ENCODE measurements at places on chromosomes 6 and 20.

DNA sequence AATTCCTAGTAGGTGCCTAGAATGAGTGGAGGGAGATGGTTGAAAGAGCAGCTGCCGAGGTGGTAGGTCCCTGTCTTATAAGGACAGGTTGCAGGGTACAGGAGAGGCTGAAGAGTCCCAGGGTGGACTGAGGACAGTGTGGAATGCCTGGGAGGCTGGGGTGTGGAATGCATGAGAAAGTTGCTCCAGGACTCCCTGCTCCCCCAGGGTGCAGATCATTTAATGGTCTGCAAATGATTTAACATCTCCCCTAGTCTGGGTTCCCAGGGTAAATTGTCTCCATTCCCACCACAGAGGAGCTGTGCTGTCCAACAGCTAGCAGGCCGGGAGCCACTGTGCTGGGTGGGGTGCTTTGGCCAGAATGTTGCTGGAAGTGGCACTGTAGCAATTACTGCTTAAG is 76.0 kb downstream of the CD83 start:
- DNase-seq: no peak

DNA sequence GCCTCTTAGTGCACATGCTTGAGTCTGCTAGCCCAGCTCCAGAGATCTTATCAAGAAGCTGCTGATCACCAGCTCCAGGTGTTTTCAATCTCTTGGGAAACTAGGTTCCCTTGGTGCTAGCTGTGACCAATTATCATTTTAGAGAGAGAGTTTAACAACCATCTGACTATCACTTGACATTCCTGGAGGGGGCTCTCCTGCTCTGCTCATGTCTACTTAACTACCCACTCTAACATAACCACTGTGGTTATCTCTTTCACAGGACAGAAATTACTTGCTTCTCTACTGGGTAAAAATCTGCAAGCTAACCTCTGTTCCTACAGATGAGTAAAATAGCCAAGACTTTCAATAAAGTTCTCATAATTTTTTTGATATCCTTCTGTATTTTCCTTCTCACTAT is 823.4 kb upstream of the GJE1 start:
- DNase-seq: no peak

DNA sequence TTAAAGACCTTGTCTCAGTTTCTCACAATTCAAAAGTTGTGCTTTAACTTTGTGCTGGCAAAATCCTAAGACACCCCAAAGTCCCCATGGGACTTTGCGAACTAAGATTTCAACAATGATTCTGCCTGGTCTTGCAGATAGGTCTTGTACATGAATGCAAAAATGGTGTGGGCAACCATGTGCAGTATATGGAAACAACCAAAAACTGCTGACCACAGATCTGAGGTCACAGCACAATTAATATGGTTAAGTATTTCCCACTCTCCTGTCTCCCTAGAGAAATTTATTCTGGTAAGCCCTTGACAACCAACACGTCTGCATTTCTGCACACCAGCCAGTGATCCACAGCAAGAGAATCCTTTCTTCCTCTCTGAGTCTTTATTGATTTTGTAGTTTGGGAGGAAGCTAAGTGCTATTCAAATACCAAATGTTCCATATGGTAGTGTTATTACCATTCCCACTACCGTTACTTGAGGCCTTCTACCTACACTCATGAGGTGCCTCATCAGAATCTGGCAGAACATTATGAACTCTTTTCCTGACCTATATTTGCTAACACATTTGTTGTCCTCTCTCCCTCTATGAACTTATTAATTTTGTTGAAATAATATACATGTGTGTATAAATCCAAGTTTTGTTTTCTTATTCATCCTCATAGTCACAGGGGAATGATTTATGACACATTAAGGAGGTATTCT is 178.7 kb downstream of the ATXN1 start:
- DNase-seq: peak; percentile 74

GRCh38 chr20:1478566-1478965 is 11.9 kb upstream of the NSFL1C start:
- DNase-seq: no peak

- DNase-seq: no peak
Measured at GRCh38 chr6:132412656-132413498, 11.6 kb upstream of the MOXD1 start.

GRCh38 chr20:58992911-58993310 is 11.9 kb downstream of the NELFCD start:
- DNase-seq: no peak

- no peak for DNase-seq
Measured at GRCh38 chr6:72944660-72945059, 280.6 kb downstream of the KHDC1L start.

DNA sequence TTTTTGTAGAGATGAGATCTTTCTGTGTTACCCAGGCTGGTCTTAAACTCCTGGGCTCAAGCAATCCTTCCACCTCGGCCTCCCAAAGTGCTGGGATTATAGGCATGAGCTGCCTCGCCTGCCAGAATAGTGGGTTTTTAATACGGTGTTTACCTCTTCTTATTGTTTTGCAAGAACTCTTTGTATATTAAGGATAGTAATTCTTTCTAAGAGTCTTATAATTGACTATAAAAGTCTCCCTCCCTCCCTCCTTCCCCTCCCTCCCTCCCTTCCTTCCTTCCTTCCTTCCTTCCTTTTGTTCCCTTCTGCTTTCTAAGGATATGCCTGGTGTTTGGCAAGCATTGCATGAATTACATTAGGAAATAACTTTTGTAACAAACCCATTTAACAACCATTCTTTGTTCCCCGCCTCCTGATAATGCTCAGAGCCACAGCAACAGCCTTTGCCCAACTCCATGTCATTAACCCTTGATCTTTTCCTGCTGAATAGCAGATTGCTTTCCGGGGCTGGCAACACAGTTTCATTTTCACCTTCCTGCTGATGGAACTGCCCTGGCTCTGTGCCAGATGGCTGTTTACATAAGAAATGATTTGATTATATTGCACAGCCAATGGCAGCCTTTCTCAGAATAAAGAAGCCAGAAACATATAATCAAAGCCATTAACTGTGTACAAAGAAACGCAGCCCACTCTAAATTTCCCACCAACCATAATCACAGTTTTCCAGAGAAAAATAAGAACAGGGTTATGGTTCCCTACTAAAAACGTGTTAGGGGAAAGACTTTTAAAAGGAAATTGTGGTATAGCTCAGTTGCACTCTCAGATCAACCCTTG is 143.7 kb upstream of the PTPN1 start:
- peak; percentile 12 for DNase-seq

- DNase-seq: peak; percentile 4
Measured at GRCh38 chr6:38997128-38997761, 51.3 kb upstream of the GLP1R start.

DNA sequence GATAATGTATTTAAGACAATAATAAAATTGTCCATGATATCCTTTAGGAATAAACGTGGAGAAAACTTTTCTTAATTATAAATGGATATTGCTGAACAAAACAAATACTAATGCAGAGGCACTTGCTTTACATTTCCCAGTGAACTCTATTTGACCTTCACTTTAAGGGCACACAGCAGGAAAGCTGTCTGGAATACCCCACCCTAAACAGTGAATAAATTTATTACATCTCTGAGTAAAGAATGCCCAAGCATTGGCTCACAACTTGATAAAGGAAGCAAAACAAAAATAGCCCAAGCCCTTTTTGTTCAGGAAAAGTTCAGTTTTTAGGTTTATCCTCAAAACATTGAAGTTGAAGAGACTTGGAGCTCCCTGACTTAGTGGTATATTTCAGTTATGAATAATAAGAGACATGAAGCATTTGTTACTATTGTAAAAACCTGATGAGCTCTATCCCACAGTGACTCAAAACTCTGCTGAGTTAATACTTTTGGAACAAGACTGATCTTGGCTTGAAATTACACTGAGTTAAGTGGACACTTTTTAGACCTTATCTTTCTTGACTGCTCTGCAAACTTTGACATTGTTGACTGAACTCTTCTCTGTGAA is 353.9 kb downstream of the BCKDHB start:
- DNase-seq: no peak

GRCh38 chr20:35742741-35743523 is 872 bp upstream of the RBM39 start:
- peak; percentile 57 for DNase-seq
